ENCODE measurements at places on chromosomes 5 and 9.

- DNase-seq = no peak
Observed at GRCh38 chr5:155651-156410, 35.5 kb upstream of the LRRC14B start.

DNA sequence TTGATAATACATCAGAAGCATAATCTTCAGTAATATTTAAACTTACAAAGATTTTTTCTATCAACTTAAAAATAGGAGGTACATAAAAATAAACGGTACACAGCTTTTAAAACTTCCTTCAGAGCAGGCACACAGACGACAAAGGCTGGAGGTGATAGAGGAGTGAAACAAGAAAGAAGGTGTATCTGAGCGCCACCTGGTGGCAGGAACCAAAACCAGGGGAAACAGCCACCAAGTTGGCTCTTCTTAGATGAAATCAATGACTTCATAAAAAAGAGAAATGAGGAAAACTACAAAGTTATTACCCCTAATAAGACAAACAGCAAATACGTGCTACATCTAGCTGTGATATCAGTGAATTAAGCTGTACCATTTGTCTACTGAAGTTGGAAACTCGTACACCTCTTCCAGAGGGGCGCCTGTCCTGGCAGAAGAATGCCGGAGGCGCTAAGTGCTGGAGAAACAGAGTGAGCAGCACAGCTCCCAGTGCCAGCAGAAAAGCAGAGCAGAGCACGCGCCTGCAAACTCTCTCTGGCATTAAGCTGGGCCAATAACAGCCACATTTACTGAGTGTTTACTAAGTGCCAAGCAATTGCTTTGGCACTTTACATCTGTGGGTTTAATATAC, 85.9 kb downstream of the SETX start:
- DNase-seq = peak; percentile 59

DNA sequence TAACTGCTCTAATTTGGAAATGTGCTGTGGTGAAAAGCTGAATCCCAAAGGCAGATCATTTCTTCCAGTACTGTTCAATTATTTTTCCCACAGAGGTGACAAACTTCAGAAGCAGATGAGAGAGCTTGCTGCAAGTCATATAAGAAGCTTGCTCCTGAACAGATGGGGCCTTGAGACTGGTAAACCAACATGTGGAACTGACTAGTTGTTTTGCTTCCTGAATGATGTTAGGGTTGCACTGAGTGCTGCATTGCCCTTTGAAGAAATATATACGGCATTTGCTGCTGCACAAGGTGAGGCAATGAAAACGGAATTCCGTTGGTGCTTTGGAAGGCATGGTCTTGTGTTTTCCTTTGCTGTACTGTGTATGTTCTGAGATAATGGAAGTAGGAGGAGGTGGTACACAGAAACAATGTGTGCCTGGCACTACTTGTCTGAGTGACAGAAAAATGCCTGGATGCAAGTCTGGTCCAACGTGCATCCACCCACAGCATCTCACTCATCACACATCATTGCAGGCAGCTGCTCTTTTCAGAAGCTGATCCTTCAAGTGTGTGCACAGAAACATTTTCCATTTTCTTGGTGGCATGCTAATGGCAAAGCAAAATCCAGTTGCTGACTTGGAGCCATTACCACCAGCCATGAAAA, 76.9 kb downstream of the ANKH start:
- DNase-seq = no peak

GRCh38 chr5:119395080-119395836, 39.4 kb downstream of the TNFAIP8 start:
- DNase-seq = no peak

All from progenitor cell of endocrine pancreas (in vitro differentiated cells).